LNCaP clone FGC (cell line): ENCODE measurements at places on chromosomes 12 and 14.

- no peak for DNase-seq
Measured at GRCh38 chr14:61557262-61557661, 138.1 kb upstream of the HIF1A start.

GRCh38 chr14:74616507-74616906 is 4.5 kb upstream of the LTBP2 start:
- no peak for DNase-seq

GRCh38 chr12:31759632-31760459 is 31.0 kb upstream of the AMN1 start:
- peak; percentile 8 for DNase-seq

DNA sequence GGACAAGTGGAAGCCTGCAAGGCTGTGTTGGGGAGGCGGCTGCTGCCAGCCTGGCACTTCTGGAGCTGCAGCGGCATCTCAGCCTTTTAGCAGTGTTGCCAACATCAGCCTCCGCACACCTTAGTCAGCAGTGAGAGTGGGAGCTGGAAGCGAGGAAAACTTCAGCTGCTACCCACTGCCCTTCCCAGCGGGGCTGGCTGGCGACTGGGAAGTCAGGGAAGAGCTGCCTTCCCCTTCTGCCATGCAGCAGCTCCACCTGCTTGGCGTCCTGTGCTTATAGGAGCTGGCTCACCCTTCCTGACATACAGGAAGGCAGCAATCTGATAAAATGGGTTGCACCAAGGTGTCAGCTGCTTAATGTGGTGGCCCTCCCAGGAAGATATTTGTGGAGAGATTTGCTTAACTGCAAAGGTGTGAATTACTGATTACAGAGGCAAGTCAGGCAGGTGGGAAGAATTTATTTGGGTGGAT is 15.4 kb upstream of the PLEKHG3 start:
- no peak for DNase-seq

GRCh38 chr12:46743456-46743855 is 82.3 kb downstream of the SLC38A4 start:
- DNase-seq: no peak

GRCh38 chr12:52013626-52014310 is 7.0 kb downstream of the TAMALIN start:
- DNase-seq: no peak

GRCh38 chr14:33833706-33834465 is 117.0 kb downstream of the EGLN3 start:
- DNase-seq: no peak

GRCh38 chr12:101803978-101804377 is 26.8 kb downstream of the GNPTAB start:
- no peak for DNase-seq

- DNase-seq: peak; percentile 97
Measured at GRCh38 chr12:27906658-27907473, 65.7 kb downstream of the PTHLH start.

DNA sequence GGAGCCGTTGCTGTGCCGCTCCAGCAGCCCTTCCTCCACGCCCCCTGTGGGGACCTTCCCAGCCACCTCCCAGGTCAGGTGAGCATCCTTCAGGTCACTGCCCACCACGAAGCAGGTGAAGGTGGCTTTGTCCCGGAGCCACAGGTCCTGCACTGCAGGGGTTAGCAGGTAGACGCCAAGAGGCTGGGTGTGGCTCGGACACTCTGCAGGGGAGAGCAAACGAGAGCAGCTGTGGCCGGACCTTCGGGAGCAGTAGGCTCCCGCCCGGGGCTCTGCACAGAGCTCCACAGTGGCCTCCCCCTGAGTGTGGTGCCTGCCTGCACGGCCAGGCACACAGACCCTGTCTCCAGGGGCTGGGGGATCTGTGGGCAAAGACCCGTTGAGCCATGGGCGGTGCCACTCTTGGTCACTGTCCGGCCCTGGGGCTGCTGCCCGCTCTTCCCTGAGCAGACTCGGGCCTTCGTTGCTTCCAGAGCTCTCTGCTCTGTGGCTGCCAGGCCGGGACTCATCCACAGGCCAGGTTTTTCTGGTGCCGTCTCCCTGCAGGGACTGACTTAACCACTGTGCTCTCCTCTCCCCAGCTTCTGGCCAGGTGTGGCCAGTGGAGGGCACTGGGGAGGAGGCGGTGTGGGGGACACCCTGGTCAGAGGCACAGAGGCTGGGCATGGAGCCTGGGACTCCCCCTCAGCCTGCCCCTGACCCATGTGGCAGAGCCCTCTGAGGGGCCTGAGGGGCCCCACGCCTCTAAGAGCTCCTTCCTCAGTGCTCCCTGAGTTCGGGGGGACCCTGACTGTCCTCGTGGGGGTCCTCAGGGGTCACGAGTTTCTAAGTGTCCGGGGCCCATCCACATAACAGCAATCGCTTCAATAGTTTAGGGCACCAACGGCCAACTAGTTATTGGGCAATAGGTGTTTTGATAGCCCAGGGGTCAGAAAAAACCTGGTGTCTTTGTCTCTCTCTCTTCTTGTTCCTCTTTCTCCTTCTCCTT is 314.9 kb downstream of the TMEM121 start:
- no peak for DNase-seq

DNA sequence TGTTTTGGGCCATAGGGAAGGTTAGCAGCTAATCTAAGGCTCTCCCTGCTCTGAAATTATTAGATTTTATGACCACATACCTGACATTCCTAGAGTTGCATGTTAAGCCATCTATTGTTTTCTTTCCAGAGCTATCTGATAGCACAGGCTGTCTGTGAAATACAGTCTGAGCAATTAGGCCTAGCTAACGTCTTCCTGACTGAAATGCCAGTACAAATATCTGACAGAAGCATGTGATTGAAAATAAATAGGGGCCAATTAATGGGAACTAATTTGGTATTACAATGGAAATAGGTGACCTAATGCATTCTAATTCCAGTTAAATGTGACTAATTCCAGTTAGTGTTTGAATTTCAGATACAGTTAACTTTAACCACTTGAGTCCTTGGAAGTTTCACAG is 115.2 kb downstream of the C12orf75 start:
- no peak for DNase-seq

- DNase-seq: no peak
Measured at GRCh38 chr12:113555226-113555625, 83.6 kb upstream of the LHX5 start.

DNA sequence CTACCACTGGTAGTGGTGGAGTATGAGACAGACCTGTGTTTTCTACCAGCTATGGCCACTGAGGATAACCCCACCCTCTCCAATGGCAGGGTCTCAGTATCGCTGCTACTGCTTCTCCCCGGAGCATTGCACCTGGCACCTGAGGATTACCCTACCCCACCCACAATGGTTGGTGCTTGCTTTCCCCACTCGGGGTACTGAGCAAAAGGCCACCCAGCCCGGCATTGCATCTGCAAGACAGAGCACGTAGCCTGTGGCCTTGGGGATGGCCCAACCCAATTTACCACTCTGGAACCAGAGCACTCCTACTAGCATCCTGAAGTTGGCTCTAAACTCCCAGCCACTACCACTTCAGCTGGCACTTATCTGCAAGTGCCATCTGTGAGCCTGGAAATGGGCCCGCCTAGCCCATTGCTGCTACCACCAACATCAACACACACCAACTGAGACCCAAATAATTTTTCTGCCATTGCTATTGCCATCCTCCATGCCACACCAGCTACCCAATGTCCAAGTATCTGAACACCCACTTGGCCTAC is 145.7 kb downstream of the CNTN1 start:
- DNase-seq: no peak

- no peak for DNase-seq
Measured at GRCh38 chr12:6807170-6807569, 14.5 kb upstream of the GPR162 start.

DNA sequence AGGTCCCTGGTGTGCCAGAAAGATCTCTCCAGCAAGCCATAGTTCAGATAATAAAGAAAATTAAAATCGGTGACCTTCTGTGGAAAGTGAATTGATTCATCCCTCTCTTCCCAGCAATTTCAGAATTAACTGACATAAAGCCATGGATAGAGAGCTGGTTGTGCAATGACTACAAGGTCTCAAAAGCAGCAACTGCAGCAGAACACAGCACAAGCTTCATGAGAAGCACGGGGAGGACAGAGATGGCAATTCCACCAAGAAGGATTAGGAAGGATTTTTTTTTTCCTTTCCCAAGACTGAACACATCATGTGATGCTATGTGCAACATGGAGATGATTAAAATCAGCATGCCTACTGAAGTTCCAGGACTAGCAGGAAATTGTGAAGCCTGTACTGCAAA is 154.9 kb upstream of the PLEKHG7 start:
- DNase-seq: no peak

- no peak for DNase-seq
Measured at GRCh38 chr12:4439736-4440135, 5.9 kb downstream of the FGF6 start.

DNA sequence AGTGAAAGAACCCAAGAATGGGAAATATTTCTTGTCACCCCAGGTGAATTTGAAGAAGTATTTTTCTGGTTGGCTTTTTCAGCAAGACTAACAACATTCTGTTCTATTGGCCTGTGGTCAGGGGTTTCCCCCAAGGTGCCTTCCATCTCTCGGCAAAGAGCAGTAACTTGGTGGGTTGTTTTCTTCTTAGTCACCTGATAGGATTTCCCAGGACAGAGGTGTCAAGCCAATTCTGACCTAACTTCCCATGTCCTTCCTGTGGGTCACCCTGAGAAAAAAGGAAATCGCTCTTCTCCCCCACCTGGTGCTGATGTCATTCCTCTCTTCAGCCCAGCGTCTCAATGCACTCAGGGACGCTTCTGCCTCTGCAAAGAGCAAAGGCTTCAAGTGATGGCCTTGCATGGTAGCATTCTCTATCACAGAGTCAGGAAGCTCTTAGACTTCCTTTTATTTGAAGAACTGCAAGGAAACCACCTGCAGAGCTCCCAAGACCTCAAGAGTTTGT is 16.1 kb upstream of the IFNG start:
- no peak for DNase-seq

- peak; percentile 94 for DNase-seq
Measured at GRCh38 chr12:124352839-124353238, 57.9 kb downstream of the RFLNA start.

GRCh38 chr14:30958555-30959407 is 66.7 kb upstream of the AP4S1 start:
- no peak for DNase-seq

DNA sequence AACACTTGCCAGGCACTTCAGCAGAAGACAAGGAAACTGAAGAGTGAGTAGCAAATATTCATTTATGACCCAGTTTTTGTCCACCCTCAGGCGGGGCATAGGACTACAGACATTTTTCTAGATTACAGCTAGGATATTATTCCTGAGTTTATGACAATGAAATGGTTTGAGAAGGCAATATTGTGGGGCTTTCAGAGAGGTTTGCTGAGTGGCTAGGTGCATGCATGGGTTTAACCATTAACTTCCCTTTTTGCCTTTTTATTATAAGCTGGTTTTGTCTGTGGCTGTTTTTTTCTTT is 104.0 kb upstream of the BCAT1 start:
- DNase-seq: no peak

- peak; percentile 46 for DNase-seq
Measured at GRCh38 chr14:77303417-77304156, 17.1 kb downstream of the POMT2 start.

DNA sequence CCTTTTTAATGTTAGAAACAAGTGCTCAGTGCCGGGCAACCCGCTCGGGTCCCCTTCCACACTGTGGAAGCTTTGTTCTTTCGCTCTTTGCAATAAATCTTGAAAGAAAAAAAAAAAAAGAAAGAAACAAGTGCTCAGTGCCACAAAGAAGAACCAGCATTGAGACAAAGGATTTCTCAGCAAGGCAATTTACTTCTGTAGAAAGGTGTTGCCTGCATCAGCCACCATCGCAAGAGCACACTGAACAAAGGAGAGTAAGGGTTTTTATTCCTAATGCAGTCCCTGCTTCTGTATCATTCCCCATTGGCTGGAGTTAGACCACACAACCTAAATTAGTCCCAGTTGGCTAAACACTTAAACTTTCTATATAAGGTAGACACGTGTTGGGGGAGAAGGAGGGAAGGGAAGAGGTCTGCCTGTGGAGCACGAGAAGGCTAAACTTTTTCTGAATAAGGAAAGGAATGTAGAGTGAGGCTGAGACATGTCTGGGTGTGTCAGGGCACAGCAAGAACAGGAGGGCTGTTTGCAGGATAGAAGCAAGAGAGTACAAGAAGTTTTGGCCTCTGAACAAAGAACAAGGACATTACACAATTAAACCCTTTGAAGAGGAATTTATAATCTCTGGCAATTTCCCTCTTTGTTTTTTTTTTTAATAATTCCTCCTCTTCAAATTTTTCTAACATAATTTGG is 21.4 kb downstream of the KLRF2 start:
- DNase-seq: no peak

DNA sequence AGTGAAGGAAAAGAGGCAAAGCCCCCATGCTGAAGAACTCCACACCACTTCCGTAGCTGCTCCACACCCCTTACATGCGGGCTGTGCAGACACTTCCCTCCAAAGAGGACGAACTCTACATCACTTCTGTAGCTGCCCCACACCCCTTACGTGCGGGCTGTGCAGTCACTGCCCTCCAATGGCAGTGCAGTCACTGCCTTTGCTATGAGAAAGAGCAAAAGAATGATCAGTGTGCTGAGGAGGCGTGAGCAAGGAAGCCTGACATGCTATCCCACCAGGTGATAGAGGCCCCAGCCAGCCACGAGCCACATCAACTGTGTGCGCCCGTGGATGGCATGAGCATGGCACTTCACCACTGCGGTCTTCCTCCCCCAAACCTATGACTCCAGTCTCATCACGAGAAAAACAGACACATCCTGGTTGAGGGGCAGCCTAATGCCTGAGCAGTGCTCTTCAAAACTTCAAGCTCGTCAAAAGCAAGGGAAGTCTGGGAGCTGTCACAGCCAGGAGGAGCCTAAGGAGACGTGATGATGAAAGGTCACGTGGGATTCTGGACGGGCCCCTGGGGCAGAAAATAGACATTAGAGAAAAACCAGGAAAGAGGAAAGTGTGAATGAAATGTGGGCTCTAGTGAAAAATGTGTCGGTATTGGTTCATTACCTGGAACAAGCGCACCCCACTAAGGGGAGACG is 60.8 kb upstream of the C14orf180 start:
- DNase-seq: no peak

- no peak for DNase-seq
Measured at GRCh38 chr12:109737631-109738030, 24.0 kb downstream of the FAM222A start.

DNA sequence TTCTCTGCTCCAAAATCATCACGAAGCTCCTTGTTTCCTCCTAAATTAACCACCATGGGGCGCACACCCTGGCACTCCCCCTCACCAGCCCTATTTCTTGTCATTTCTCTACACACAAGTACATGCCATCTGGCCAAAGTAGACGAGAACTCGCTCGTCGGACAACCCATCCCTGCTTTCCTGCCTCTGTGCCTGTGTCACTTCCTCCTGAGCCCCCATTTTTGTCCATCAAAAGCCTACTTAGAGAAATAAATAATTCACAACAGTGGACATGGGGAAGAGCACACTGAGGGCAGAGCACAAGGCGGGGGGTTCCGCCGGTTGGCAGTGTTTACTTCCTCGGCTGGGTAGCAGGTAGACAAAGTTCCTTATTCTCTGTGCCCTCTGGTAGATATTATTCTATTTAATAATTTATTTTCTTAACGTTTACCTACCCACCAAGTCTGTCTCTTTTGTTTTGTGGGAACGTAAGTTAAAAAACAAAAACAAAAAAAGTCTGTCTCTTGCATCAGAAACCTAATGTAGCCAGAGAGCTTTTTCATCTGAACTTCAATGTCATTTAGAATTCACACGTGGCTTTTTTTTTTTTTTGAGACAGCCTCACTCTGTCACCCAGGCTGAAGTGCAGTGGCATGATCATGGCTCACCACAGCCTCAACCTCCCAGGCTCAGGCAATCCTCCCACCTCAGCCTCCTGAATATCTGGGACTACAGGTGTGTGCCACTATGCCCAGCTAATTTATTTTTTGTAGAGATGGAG is 6.0 kb downstream of the VPS37B start:
- no peak for DNase-seq

- DNase-seq: no peak
Measured at GRCh38 chr14:70887207-70887681, 20.0 kb upstream of the PCNX1 start.
